Neural progenitor cell (in vitro differentiated cells): ENCODE measurements at places on chromosomes 12 and 14. TPM values are rescaled to one million over a fixed set of nuclear protein-coding genes. Genes with fewer than 3 reads are reported as not detected.

The KCNC2 gene
- total RNA-seq: not detected in 2 replicates

The PTPN21 gene
- total RNA-seq: 10.1 and 11.7 TPM in 2 replicates

The M6PR gene
- 113 and 124 TPM in 2 replicates for total RNA-seq

The PLA2G1B gene
- not detected in 2 replicates for total RNA-seq

The LTBP2 gene
- total RNA-seq: 0.43 and 0.84 TPM in 2 replicates

The PSME1 gene
- 32.7 and 37.5 TPM in 2 replicates for total RNA-seq

The SPX gene
- total RNA-seq: 0.31 and 4.0 TPM in 2 replicates

The KRT6C gene
- total RNA-seq: not detected in 2 replicates

The ANO2 gene
- 4.0 and 4.8 TPM in 2 replicates for total RNA-seq

The NAV3 gene
- total RNA-seq: 6.1 and 11.4 TPM in 2 replicates

The ANKS1B gene
- total RNA-seq: 4.5 and 7.9 TPM in 2 replicates
